ENCODE measurements at places on chromosomes 2 and 18.

- DNase-seq: no peak
These were observed 102.3 kb downstream of the BOD1L2 start for GRCh38 chr18:57249179-57249578.

DNA sequence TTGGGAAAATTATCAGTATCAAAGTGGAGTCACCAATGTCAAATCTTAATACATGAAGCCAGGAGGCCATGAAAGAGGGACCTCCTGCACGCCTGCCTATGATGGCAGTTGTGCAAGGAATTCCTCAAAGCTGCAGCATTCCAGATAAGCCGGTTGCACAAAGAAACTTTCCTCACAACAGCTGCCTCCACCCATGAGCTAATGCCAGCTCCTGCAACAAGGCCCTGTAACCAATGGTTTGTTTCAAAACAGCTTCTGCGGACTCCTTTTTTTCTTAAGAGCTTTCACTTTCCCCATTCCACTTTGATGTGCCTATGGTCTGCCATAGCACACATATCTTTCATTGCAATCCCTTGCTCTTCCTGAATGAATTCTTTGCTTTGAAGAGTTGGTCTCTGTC, 22.4 kb downstream of the TMEM200C start:
- DNase-seq: no peak

DNA sequence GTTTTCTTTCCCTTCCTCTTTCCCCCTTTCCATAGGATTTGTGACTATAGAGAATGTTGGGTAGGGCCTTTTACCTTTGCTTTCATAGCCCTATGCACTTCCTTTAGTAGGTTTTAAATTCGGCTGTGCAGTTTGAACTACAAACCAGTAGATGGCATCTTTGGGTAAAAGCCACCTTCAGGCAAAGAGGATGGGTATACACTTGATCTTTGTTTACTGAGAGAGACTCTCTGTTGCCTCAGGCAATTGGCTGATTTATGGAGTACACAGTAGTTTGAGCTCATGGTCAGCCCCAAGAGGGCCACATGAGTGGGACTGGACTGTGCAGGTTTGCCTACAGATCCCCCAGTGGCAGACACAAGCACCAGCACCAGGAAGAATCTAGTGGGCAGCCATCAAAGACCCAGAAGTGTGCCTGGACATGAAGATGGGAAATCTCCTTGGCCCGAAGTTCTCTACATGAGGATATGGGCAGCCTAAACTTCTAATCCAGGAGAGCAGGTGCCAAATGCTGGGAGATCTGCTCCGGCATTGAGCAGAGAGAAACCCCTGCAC, 1304.3 kb upstream of the DDX18 start:
- no peak for DNase-seq

- no peak for DNase-seq
These were observed 895.2 kb downstream of the TRIB2 start for GRCh38 chr2:13611939-13612338.

Measured in BE2C (cell line).